ENCODE measurements at places on chromosomes 12 and 14.

GRCh38 chr14:53401646-53402045, 248.5 kb upstream of the DDHD1 start:
- DNase-seq, result no peak

DNA sequence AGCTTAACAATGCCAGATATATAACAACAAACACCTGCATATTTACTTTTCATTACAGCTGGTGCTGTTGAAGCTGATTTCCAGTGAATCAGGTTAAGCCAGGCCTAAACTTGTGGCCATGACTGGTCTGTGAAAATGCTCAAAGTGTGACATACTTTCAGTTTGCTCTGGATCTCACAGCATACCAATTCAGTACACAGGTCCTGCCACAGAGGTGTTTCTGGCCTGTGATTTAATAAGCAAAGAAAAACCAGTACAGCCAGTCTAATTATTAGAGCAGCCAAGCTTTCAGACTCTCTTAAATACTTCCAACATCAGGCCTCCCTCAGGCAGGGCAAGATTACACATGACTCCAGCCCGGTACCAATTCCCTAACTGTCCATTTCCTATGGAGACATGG, 27.4 kb upstream of the TMCC3 start:
- DNase-seq, result peak; percentile 21

DNA sequence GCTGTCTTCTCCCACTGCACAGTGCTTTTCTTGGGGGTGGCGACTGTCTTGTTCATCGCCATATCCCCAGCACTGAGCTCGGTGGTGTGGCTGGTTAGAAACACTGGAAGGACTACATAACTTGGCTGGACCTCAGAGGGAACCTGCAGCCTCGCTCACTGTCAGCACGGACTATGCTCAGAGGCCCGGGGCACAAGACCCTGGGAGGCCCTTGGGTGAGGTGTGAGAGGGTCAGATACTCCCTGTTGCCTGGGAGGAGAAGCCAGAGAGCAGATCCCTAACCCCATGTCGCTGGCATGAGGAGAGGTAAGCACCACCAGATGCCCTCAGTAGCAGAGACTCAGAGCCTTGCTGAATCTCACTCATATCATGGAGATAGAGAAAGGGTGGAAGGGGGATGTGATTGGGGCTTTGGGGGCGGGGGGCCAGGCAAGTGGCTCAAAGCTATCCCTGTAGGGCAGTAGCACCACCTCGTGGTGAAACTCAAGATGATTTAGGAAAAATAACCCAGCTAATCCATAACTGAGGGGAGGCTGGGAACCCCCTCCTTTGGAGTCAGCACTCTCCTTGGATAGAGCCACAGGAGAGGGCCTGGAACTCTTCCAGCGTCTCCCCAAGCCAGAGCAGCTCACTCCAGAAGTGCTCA, 18.7 kb upstream of the HDAC7 start:
- DNase-seq, result peak; percentile 65

DNA sequence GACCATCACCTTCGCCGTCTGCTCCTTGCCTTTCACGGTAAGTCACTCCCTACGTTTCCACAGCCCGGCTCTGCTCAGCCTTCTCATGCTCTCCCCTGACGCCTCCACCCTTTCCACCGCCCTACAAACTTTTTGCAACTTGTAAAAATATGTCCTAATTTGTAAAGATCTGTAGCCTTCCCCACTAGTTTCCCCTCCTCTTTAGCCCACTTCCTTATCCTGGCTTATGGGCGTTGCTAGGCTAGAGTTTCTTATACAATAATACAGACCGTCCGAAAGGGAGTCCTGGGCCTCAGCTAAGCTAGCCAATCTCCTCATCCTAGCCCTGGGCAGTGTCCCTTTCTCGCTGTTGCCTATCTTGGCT, 1.2 kb downstream of the PTGER2 start:
- no peak for DNase-seq

DNA sequence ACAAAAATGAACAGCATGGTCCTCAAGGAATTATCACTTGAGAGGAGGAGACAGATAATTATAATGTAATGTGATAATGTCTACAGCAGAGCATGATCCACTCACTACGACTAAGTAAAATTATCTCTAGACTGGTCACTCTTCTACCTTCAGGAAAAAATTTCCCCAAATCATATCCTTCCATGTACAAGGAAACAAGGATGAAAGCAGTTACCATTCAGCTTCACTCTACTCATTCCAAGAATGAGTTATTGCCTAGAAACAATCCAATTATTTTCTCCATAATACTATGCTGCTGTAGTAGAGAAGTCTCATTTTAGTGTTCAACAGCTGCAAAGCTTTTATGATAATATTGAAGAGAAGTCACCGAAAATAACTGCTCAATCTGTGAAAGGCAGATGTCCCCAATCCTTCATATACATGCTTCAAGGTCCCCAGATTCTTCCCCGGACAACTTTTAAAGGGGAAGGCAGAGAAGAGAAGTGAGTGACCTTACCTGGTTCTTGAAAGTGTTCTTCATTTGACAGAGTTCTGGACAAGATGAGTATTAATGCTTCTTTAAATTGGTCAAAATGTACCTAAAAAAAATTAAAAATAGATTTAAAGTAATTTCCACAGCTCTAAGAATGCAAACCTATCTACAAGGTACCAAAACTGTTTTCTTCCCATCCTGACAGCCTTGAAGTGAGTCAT, 24.6 kb downstream of the NIN start:
- DNase-seq, result no peak

- no peak for DNase-seq
Observed at GRCh38 chr14:37279818-37280217, 82.1 kb downstream of the MIPOL1 start.

DNA sequence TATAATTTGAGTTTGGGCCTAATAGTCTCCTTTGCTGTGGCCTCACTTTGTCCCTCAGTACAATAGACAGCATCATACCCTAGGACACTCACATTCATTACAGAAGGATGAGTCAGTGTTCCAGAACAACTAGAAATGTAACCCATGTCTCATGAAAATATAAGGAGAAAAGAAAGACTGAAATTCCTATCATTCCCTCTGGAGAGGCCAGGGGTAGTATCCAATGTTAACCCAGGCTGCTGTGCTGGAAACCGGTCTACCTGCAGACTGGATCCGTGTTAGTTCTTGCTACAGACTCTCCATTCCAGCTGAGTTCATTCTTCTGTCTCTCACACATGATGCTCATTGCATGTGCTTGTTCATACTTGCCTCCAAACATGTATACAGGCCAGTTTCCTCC, 75.8 kb upstream of the HOXC13 start:
- DNase-seq, result peak; percentile 73

GRCh38 chr12:88518863-88519403, 61.3 kb downstream of the KITLG start:
- no peak for DNase-seq

DNA sequence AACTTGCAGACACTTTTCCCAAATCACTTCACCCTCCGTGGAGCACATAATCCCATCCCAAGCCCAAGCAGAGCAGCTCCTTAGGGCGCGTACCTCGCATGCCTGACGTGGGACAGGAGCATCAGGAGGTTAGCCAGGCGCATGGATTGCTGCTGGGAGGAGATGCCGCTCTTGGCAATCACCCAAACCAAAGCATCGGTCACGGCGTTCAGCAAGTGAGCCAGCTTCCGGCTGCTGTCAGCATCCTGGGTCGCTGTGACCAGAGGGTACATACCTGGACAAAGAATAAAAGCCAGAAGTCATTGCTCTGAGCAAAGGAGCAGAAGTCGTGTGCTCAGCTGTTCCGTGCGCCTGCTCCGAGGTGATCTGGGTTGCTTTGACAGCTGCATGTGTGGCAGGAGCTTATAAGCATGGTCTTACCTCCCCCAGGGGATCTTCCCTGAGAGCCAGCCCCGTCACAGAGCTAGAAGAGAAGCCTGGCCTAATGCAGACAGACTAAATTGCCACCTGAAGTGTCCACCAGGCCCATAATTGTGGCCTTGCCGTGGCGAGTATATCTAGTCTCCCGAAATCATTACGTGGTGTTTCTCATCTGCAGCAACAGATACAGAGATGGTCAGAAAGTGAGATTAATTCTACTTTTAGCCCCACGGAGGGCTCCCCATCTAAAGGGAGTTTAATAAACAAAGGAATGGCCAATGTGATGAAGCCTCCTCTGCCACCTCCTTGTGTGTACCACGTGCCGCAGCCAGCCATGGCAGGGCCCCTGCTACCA, 59.1 kb downstream of the ESR2 start:
- DNase-seq, result peak; percentile 85

All from PC-3 (cell line).